Gastroesophageal sphincter (tissue), 4 donors: ENCODE measurements at places on chromosomes 6 and 20.
A peak's percentile ranks its signal among the peaks of the same experiment; 100 is the strongest.

- ATAC-seq = no peak
Observed at GRCh38 chr6:145044641-145045246, 690.6 kb downstream of the EPM2A start.

DNA sequence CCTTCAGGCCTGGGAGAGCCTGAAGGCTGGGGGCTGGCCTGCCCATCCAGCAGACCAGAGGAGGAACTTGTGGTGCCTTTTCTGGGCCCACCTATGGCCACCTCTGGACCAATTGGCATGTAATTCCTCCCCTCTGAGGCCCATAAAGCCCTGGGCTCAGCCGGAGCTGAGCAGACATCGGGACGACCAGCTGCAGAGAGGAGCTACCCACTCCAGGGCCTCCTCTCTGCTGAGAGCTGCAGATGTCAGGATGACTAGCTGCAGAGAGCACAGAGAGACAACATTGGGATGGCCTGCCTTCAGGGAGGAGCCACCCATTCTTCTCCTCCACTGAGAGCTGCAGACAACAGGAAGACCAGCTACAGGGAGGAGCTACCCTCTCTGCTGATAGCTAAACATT, 370.1 kb downstream of the CD83 start:
- ATAC-seq = no peak

GRCh38 chr6:8084586-8084985, 17.8 kb downstream of the EEF1E1 start:
- no peak for ATAC-seq

- no peak for ATAC-seq
Observed at GRCh38 chr6:118704915-118705314, 53.5 kb upstream of the CEP85L start.

DNA sequence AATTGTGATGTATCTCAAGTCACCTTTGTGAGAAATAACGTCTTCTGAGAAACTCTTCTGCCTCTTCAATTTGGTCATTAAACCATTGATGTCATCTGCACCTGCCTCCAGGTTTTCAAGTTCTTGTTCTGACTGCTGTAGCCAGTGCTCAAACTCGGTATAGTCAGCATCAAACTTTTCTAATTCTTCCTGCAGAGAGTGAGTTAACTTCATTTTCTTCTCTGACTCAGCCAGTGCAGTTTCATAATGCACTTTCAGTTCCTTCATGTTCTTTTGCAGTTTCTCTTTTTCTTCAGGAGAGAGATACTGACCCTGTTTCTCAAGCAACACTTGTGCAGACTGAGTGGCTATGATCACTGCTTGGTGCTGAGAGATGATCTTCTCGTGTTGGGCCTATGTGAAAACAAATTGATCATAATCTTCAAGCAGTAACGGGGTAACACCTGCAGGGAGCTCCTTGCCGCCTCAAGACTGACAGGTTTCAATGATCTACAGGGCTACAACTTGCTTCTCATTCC, 48.8 kb downstream of the DST start:
- no peak for ATAC-seq

GRCh38 chr6:161226009-161226964, 47.6 kb downstream of the AGPAT4 start:
- no peak for ATAC-seq

GRCh38 chr20:43755390-43755789, 28.6 kb upstream of the GTSF1L start:
- ATAC-seq = no peak

GRCh38 chr20:51237278-51237677, 214.4 kb upstream of the KCNG1 start:
- ATAC-seq = no peak

DNA sequence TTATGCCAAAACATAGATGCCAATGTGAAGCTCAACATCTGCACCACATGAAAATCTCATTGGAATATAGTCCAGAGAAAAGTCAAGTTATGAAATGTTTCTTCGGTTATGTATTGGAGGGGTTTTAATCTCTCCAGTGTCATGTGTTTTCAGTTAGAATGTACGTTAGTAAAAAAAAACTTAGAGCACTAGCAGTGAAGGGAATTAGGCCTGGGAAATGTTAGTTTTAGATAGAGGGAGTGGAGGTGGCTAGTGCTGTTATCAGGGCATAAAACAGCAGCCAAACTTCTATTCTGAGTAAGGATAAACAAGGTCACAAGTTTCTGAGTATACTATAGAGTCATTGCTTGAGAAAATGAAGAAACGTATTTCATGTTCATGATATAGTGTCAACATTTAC, 42.9 kb downstream of the HDGFL1 start:
- ATAC-seq = no peak

- ATAC-seq = no peak
Observed at GRCh38 chr6:23752414-23752813, 373.6 kb upstream of the NRSN1 start.

DNA sequence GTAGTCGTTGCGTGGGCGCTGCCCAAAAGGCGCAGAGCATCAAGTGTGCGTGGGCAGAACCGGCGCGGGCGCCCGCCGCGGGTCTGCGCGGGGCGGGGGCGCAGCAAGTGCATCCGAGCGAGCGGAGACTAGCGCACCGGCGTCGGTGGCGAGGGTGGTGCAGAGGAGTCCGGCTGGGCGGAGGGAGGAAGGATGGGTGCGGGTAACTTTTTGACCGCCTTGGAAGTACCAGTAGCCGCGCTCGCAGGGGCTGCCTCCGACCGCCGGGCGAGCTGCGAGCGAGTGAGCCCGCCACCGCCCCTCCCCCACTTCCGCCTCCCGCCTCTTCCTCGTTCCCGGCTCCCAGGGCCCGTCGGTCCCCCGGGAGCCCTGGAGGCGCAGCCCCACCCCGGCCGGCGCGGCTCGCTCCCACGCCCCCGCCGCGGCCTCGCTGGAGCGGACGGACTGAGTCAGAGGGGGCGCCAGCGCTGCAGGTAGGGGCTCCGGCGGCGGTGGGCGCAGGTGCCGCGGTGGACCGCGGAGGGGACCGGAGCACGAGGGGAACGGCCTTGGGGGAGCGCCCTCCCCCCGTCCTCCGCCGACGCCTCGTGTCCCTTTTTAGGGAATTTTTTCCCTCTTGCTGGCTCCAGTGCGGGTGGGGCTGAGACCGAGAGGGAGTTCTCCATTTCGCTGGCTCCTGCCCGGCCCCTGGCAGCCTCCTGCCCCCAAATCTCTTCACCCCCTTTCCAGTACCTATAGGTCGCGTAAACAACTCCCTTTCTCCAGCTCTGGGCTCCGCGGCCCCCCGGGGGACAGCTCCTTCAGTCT, 1.6 kb upstream of the DBNDD2 start:
- ATAC-seq = peak; percentile 83

- ATAC-seq = no peak
Observed at GRCh38 chr20:8562356-8562755, 430.3 kb downstream of the PLCB1 start.

DNA sequence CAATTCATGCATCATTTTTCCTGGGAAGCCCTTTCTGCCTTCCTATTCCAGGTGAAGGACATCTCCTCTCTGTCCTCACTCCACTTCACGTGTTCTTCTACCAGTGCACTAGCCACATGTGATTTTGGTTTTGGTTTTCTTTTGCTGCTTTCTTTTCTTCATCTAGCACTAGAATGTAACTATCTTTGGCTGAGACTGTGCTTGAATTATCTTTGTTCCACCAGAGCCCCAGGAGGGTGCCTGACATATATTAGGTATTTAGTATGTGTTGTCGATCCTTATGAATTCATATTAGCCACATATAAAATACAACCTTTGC, 79.9 kb downstream of the VGLL2 start:
- no peak for ATAC-seq

- ATAC-seq = no peak
Observed at GRCh38 chr6:150491131-150491810, 108.4 kb upstream of the PLEKHG1 start.

GRCh38 chr20:32670773-32671455, 2.8 kb downstream of the C20orf203 start:
- no peak for ATAC-seq

- ATAC-seq = peak; percentile 88
Observed at GRCh38 chr6:40587240-40588069, at the start of gene LRFN2. LRFN2 (minus strand) TSS chr6:40587364.

DNA sequence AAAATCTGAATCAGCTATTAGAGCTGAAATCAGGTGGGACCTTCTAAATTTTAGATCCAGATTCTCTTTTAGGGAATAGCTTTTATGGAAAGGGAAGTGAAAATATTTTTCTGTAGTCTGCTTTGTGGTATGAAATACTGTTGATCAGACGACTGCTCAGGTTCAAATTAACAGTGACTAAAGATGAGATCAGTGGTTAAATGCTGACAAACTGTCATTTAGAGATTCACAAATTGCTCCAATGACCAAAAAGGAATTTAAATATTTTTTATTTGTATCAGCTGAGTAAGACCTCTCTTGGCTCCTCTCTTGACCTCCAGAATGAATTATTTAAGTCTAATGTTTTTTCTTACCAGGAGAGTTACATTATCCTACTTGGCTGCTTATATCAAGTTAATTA, 77.3 kb downstream of the KCNQ5 start:
- ATAC-seq = no peak

DNA sequence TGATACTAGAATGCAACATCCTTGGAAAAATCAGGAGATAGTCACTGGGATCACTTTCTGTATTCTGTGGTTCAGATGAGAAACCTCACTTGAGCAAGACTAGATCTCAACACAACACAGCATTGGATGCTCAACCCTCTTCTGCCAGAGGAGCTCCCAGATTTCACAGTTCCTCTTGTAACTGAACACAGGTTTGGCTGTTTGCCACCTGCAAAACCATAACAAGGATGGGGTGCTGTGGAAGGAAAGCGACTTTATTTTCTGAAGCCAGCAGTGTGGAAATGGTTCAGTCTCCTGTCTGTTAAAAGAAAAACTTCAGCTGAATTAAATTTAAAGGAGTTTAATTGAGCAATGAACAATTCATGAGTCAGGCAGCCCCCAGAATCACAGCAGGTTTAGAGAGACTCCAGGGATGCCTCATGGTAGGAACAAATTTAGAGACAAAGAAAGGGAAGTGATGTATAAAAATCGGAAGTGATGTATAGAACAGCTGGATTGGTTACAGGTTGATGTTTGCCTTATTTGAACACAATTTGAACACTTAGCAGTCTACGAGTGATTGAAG, 149.9 kb upstream of the UST start:
- ATAC-seq = no peak

GRCh38 chr6:162055365-162055764, 672.2 kb downstream of the PRKN start:
- no peak for ATAC-seq

DNA sequence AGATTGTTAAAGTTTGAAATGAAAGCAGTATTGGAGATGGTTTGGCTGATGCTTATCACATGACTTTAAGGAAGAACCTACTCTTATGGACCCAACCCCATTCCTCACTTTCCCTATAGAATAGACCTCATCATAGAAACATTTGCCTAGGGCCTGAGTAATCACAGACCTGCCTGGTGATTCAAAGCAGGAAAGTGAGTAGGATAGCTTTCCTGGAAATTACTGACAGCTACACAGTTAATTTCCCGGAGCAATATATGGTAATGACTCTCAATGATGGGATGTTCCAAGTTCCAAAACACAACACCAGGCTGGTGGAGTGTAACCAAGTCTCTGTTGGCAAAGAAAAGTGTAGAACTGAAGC, 233.8 kb downstream of the SIM1 start:
- no peak for ATAC-seq

DNA sequence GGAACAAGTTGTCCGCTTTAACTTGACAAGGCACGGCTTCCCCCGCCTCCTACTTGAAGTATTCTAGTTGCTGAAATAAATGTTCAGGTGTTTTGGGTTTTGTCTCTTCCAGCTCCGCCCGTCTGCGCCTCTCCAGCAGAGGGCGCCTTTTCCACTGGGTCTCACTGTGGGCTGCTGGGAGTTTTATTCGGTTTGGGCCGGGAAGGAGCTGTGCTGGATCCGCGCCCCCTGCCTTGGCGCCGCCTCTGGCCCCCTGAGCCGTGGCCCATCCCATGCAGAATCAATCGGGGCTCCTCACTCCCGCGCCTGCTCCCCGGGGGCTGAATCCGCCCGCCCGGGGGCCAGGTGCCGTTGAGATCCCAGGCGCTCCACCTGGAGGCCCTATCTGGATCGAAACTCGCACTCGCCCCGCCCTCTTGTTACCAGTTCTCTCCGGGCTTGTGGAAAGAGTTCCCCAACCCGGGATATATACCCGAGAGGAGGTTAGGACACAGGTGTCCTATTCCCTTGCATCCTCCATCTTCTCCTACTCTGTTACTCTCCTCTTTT, 51.0 kb upstream of the TCF21 start:
- ATAC-seq = no peak
